ENCODE measurements at places on chromosomes 4 and X.

- DNase-seq: no peak
Measured at GRCh38 chr4:153233761-153234371, 29.6 kb downstream of the TRIM2 start.

- DNase-seq: no peak
Measured at GRCh38 chrX:16023790-16024734, 99.3 kb upstream of the GRPR start.

DNA sequence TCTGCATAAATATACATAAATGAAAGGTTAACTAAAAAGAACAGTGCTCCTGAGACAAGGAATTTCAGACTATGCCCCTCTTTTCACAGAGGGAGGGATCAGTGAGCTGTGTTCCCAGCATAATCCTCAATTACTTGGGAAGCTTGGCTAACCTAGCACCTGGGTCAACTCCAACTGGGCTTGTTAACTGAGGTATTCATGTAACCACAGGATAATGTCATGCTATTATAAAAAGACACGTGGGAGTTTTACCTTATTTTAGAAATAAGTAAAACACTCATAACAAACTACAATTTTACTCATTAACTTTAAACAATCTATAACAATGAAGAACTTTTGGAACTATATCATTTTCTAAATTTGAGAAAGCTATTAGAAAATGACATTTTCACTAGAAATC is 48.6 kb downstream of the RPGR start:
- DNase-seq: no peak

GRCh38 chr4:158496030-158496741 is 25.5 kb upstream of the RXFP1 start:
- peak; percentile 16 for DNase-seq

DNA sequence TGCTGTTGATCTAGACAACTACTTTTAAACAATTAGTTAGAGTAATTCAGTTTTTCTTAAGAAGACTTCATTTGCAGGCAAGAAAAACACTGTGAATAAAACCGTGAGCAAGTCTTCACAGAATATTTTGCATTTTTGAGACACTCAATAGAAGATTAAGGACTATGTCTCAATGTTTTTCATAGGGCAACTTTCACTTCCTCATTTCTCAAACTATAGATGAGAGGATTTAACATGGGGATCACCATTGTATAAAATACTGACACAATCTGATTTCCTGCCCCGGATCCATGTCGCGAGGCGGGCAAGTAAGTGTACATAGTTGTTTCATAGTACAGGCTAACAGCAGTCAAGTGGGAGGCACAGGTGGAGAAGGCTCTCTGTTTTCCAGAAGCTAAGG is 108.8 kb upstream of the IGSF1 start:
- DNase-seq: no peak
